GM13976 (cell line): ENCODE measurements at places on chromosomes 11 and 22.

GRCh38 chr11:65932558-65932919 is 12.7 kb upstream of the TSGA10IP start:
- no peak for DNase-seq

GRCh38 chr22:49014227-49015201 is 813.2 kb downstream of the BRD1 start:
- no peak for DNase-seq

GRCh38 chr11:114525682-114526081 is 34.0 kb downstream of the NXPE1 start:
- DNase-seq, result no peak

DNA sequence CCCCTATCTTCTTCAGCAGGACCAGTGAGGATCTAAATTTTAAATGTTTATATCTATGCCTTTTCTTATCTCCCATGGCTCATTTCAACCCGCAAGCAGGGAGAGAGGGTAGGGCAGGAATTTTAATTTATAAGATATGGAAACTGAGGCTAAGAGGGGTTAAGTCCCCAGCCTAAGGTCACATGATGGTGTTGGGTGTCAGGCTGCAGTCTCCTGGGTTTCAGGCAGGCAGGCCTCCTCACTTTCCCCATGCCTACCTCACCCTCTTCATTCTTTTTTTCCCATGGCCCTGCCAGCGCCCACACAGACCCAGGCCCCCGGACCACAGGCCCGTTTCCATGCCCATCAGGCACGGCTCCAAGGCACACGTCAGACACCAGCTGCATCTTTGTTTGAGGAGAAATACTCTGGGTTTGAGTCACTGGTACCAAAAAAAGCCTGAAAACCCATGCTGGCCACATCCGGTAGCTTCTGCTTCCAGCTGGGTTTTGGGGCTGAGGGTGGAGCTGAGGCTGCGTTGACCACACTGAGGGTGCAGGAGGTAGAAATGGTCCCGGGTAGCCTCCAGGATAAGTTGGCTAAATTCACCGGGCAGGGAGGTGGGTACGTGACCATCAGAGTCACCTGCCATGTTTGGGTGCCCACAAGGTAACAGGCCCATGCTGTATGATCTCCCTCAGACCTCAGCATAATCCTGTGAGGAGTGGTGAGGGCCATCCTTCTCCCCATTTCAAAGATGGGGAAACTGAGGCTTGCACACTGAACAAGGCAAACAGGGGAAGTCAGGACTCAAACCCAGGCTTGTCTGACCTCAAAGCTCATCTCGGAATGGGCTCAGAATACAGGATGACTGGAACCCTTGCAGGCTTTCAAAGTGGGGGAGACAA is 7.5 kb downstream of the CRYBB1 start:
- DNase-seq, result peak; percentile 89

DNA sequence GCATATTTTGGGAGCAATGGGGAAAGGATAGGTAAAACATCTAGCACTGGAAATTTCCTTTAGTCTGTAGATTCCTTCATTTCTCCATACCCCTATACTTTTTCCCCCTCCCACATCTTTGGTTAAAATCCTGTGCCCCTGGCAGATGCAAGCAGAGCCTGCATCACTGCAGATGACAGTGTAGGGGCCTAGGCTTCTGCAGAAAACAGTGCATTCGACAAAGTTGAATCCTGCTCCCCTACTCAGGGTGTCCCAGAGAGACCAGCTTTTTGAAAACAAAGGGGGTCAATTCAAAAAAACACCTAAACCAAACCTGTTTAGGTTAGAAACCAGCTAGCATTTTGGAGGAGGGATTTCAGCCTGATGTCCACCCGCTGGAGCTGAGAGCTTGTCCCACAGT is 43.8 kb upstream of the BLID start:
- no peak for DNase-seq

DNA sequence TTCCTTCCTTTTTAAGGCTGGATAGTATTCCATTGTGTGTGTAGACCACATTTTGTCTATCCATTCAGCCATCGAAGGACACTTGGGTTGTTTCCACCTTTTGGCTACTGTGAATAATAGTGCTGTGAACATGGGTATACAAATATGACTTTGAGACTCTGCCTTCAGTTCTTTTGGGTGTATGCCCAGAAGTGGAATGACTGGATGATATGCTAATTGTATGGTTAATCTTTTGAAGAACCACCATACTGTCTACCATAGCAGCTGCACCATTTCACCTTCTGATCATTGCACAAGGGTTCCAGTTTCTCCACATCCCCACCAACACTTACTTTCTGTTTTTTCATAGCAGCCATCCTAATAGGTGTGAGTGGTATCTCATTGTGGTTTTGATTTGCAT is 30.3 kb downstream of the SGSM1 start:
- DNase-seq, result no peak

DNA sequence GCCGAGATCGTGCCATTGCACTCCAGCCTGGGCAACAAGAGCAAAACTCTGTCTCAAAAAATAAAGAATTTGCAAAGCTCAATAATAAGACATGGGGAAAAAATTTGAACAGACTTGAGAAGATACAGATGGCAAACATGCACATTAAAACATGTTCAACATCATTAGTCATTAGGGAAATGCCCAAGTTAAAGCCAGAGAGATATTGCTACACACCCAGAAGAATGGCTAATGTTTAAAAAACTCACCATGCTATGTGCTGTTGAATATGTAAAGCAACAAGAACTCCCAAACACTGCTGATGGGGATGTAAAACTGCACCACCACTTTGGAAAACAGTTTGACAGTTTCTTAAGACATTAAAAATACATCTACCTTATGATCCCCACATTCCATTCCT is 12.6 kb downstream of the LRRC75B start:
- no peak for DNase-seq

GRCh38 chr22:38418589-38418988 is 36.4 kb downstream of the KCNJ4 start:
- no peak for DNase-seq

GRCh38 chr11:14500181-14500651 is 605 bp upstream of the COPB1 start:
- DNase-seq, result peak; percentile 67

GRCh38 chr11:108758458-108758857 is 93.6 kb downstream of the DDX10 start:
- DNase-seq, result no peak

- DNase-seq, result no peak
These were observed 21.6 kb upstream of the SPINDOC start for GRCh38 chr11:63791495-63792167.

DNA sequence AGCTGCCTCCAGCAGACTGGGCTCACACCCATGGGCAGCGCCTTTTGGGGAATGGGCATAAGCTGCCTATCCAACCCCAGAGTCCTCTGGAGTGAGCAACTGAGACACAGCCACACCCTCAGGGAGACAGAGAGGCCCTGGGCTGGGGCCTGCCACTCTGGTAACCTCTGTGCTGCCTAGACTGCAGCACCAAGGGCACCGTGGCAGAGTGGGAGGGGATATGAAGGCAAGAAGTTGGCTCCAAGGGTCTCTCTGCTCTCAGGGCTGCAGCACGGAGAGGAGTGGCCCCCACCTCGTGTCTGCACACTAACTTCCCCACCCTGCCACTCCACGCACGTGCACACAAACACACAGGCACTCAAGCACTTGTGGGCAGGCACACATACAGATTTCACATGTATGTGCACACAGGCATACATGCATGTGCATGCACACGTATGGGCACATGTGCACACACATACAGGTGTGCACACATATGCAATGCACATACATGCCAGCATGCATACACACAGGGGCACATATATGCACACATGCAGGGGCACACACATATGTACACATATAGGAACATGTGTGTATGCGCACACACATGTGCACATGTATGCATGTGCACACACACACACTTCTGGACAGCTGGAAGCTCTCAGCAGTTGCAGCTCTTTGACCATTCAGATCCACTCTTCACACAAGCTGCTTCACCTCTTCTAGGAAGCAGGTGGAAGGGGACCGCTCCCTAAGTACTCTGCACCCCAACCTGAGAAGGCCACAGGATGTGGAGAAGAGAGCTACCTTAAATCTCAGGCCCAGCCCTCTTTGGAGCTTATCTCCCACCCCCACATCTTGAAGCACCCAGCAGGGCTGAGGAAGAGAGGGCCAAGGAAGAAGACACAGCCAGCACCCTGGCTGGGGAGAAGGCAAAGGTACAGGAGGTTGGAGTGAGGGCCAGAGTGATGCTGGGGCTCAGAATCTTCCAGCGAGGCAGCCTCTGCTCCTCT is 4.3 kb downstream of the IGSF9B start:
- DNase-seq, result no peak

DNA sequence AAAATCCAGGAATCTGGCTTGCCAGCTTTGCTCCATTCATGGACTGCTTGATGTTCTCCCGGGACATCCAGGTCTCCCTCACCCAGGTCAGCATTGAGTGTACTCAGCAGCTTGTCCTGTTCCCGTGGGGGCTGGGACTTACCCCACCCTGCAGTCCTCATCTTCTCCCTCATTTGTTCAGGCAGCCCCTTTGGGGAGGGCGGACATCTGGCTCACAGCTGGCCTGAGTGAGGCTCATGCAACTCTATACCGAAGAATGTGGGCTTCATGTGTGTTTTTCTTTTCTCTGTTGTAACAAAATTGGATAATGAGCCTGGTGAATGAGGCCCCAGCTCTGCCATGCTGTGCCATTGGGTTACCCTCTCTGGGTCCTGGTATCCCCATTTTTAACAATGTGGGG is 227.7 kb upstream of the TENM4 start:
- DNase-seq, result no peak

DNA sequence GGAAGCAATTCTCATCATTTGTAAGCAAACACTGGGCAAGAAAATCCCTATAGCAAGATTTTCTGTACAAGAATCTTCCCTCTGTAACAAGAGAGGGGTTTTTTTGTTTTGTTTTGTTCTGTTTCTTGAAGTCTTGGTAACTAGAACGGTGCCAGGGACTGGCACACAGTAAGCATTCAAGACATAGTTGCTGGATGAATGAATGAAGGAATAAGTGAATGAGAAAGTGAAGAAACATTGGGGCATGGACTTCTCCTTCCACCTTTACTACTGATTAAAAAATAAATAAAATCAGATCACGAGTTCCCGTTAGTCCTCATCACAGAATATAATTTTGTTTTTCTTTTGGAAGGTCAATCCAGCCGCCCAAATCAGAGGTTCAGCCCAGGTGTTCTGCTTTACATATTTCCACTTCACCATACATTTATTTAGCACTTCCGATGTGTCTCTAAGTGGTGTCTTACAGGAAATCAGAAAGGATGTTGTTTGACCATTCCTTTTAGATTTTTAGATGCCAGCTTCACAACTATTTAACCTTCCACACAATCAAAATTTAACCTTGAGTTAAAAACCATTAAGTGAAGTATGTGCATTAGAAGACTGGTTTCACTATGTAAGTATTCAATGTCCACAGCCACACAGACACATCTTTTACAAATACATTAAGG is 281.2 kb downstream of the CADM1 start:
- DNase-seq, result no peak

DNA sequence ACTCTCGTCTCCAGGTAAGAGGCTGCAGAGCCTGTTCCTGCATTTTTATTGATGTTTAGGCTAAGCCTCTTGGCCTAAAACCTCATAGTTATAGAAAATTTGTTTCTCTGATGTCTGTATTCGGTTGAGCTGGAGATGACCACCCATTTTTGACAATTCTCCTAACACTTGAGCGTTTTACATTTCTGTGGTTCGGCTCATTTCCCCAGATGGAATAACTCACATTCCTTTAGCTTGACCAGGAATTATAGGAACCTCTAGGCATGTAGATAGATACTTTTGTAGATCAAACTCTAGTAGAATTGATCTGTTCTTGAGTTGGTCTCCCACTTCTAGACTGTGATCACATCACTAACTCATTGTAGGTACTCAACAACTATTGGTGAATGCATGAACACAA is 172.6 kb upstream of the CADM1 start:
- DNase-seq, result no peak

DNA sequence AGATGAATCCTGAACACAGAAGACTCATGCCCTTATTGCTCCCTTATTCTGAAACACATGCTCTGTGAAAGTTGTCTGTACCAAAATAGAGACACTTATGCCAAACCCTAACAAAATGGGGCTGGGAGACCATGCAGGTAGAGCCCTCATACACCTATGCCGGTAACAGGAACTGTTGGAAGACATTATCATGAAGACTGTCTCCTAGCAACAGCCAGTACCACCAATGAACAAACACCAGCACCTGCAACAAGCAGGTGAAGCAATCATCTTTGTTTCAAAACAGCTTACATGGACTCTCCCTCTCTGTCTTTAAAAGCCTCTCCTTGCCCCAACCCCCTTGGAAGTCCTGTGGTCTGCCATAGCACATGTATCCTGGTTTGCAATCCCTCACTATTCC is 17.2 kb downstream of the SLC5A4 start:
- DNase-seq, result no peak

DNA sequence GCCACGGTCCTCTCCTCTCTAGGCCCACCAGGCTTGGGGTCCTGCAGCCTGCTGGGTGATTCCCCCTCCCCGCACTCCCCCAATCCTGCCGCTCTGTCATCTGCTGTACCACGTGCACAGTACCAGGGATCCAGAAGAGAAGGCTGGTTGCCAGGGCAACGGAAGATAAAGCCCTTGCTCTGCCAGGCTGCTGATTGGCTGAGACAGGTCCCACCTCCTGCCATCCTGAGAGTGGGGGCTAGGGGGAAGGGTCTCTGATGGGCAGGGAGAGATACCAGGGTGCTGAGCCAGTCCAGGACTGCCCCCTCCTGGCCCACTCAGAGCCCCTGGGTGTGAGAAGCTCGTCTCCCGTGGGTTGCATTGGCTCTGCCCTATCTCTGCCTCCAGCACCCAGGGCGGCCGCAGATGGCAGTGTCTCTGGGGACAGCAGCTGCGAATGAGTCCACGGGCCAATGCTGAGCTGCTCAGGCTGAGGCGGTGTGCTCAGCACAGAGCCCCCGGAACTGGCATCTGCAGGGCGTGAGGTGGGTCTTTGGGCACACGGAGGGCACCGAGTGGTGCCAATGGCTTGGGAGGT is at the start of gene SMIM45:
SMIM45 (plus strand) TSS at position 253 of the 577 bp plus-strand sequence.
- DNase-seq, result no peak

GRCh38 chr11:40188848-40189247 is 1270.6 kb downstream of the LRRC4C start:
- DNase-seq, result no peak

- no peak for DNase-seq
These were observed 57.4 kb downstream of the PACSIN2 start for GRCh38 chr22:42957544-42957943.

DNA sequence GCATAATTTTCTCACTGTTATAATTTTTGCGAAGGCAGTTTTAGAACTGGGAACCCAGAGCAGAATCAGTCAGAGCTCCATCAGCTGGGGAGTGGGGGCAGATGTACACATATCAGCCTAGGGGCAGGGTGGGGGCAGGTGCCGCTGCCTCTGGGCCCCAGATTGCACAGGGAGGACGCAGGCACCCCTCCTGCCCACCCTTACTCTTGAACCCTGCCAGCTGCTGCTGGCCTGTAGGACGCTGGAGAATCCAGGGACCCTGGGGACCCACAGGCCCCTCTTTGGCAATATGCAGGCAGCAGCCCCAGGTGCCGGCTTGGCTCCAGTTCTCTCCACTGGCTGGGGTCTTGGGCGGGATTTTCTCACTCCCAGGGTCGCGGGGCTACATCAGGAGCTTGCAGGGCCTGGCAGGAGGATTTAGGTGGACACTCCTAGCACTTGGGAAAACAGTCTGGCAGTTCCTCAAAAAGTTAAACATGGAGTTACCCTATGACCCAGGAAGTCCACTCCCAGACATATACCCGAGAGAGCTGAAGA is 8.8 kb upstream of the CAPN5 start:
- DNase-seq, result no peak
